Parietal lobe (tissue), 2 donors: ENCODE measurements at places on chromosomes 11 and 22. TPM values are rescaled to one million over a fixed set of nuclear protein-coding genes. Genes with fewer than 3 reads are reported as not detected.

The FAM83F gene
- total RNA-seq: 0.63 TPM

The GRAP2 gene
- 3.4 TPM for total RNA-seq

The CASP5 gene
- not detected for total RNA-seq

The VPREB3 gene
- not detected for total RNA-seq

The ALDH3B1 gene
- total RNA-seq: 0.31 TPM
